HAP-1 (cell line): ENCODE measurements at places on chromosomes 2 and 18.

- DNase-seq: peak; percentile 83
These were observed 31.2 kb downstream of the GULP1 start for GRCh38 chr2:188322569-188323551.

GRCh38 chr2:86584151-86584913 is 21.1 kb upstream of the CHMP3 start:
- DNase-seq: no peak

DNA sequence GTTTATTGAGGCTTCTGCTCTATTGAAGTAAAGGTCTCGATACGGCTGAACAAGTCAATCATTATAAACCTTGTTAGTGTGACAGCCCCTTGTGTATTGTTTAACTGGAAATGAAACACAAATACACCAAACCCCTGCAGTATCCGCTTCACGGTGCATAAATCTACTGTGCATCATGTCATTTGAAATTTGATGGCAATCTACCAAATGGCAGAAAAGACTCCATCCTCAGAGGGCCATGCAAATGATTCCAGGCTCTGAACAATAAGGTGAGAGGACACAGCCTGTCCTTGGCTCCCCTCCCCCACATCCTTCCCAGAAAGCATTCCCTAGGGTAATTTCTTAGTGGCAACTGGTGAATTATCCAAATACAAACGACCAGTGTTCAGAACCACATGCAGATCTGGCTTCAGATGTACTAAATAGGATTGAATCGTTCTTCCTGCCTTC is 80.6 kb downstream of the ADCYAP1 start:
- peak; percentile 56 for DNase-seq

- no peak for DNase-seq
These were observed 4.1 kb downstream of the NEMP2 start for GRCh38 chr2:190530248-190530900.

- DNase-seq: no peak
These were observed 4.8 kb upstream of the PARD6G start for GRCh38 chr18:80252136-80252535.

- DNase-seq: no peak
These were observed 29.8 kb downstream of the TSHZ1 start for GRCh38 chr18:75240433-75240832.

GRCh38 chr2:173119944-173120343 is 44.3 kb downstream of the MAP3K20 start:
- no peak for DNase-seq

DNA sequence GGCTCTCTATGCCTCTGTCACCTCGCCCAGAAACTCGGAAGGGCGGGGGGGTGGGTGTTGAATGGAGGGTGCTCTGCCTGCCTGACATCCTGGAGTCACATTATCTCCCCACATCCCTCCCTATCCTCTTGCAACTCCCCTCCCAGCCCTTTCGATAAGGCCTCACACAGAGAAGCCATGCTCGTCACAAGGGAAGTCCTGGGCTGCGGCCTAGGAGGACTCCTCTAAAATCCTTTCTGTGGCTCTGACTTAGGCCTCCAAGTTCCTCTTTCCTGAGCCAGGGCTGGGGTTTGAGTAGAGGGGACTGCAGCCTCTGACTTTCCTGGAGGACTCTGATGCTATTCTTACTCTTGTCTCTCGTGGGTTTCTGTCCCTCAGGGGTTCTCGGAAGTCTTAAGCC is 75.0 kb upstream of the PKDCC start:
- DNase-seq: no peak

DNA sequence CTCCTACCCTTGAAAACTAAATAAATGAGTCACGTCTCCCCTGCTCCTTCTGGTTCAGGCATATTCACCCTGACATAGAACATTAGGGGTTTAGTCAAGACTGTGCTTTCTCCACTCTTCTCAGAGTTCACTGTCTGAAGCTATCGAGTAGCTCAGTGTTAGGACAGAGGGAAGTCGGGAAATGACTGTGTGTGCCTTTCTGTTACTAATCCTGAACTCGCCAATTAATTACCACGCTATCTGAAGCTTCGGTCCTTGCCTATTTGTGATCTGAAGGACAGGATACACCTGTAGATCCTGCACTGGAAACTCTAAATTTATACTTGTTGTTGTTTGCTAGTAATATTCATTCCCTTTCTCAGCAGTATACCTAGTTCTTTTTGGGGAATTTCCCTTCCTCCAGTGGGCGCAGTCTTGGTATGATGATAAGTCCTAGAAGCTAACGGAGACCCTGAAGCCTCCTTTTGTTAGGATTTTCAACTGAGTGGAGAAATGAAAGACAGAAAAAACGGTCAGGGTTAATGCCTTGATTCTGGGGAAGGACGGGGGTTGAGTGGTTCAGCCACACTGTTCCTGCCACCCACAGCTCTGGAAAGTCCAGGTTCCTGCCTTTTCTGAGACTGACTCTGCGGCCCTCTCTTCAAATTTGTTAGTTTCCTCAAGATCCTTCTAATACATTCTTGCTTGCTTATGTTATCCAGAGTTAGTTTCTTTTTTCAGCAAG is 218.0 kb downstream of the DLGAP1 start:
- DNase-seq: no peak
